ENCODE measurements at places on chromosomes 4 and X. TPM values are rescaled to one million over a fixed set of nuclear protein-coding genes. Genes with fewer than 3 reads are reported as not detected.

The HTN1 gene
- total RNA-seq, result not detected

The FAM114A1 gene
- total RNA-seq, result 4.5 TPM

The JCHAIN gene
- 47.0 TPM for total RNA-seq

The SUPT20HL2 gene
- total RNA-seq, result not detected

The CPE gene
- total RNA-seq, result not detected

- H3K36me3 ChIP-seq, result no peaks in the 10 kb centered on the region
- H3K27me3 ChIP-seq, result no peaks in the 10 kb centered on the region
- no peak for DNase-seq
- peaks cover 6% of the 10 kb centered on the region for H3K4me1 ChIP-seq
Observed at GRCh38 chr4:56260320-56260719, 127.0 kb downstream of the AASDH start.

DNA sequence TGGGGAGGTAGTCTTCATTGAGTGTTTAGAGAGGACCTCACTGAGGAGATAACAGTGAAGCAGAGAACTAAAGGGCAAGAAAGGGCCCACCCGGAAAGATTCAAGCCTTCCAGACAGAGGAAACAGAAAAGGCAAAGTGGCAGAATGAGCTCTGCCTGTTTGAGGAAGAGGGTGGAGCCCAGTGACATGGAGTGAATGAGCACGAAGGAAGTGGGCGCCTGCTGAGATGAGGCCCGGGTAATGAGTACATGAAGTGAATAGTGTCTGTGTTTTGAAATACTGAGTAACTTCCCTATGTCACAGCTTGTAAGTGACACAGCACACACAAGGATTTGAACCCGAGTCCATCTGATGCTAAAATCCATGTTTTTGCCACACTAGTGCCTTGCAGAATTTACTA is 32.5 kb upstream of the TLR2 start:
- peaks cover 3% of the 10 kb centered on the region for H3K27me3 ChIP-seq
- peaks cover 19% of the 10 kb centered on the region for H3K4me1 ChIP-seq
- no peak for DNase-seq

DNA sequence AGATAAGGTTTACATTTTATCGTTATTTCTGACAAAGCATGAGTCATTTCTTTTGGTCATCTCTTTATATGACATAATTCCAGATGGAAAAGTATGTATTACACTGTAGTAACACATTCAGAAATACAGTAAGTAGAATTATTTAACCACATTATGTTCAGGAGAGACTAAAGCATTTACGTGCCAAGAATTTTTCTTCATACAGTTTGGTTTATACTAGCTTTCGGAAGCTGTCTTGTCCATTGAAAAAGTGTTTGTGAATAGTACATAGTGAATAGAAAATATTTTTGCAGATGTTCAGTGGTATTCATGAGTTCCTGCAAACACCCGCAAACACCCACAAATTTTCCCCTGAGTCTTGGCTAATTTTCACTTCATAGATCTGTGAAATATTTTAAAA is 1033.0 kb upstream of the INTU start:
- no peak for DNase-seq
- no peak overlapping the region for H3K4me3 ChIP-seq
- H3K4me1 ChIP-seq, result no peaks in the 10 kb centered on the region
- H3K27me3 ChIP-seq, result no peaks in the 10 kb centered on the region
- no peaks in the 10 kb centered on the region for H3K36me3 ChIP-seq

DNA sequence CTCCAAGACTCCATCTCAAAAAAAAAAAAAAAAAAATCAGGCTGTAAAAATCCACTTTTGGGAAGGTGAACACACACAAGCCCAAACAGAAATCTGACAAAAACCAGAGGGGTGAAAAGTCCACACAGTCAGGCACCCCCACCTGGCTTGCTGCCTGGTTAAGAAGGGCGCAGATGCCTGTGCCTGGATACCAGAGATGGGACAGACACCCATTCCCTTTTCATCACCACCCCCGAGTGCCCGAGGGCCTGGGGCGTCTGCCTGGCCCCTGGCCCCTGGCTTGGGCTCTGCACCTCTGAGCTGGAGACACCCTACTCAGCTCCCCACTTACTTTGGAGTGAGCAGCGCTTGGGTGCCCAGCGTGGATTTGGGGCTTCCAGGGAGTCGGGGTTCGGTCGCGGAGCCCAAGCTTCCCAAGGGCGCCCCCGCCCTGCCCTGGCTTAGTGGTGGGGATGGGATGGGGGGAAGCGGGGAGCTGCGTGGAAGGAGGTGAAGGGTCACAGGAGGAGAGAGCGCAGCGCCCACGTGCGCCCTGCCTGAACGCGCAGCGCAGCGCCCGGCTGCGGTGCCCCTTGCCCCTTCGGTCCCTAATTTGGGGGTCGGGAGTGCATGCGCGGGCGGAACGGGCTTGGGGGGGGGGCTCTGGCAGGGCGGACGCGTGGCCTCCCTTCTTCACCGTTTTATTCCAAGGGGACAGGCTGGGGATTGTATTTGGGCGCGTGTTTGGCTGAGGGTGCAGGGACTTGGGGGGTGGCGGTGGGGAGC is 11.3 kb downstream of the SHOX start:
- no peaks in the 10 kb centered on the region for H3K36me3 ChIP-seq
- H3K27ac ChIP-seq, result no peak overlapping the region
- H3K4me3 ChIP-seq, result no peak overlapping the region
- peaks cover 4% of the 10 kb centered on the region for H3K4me1 ChIP-seq
- DNase-seq, result no peak
- peaks cover 43% of the 10 kb centered on the region for H3K27me3 ChIP-seq

DNA sequence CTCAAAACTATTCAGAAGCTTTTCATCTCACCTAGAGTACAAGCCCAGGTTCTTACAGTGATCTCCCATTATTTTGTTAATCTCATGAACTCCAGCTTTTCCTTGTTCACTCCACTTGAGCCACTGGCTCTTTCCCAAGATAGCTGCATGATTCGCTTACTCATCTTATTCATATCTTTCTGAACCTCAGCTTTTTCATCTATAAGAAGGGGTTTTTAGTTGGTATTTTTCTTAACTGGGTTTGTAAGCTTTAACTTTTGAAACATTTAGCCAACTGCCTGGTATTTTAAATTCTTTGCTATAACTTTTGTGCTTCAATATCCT is 24.0 kb downstream of the GIMD1 start:
- no peak overlapping the region for H3K27ac ChIP-seq
- H3K36me3 ChIP-seq, result peaks cover 78% of the 10 kb centered on the region
- H3K27me3 ChIP-seq, result no peaks in the 10 kb centered on the region
- no peak overlapping the region for H3K4me3 ChIP-seq

- H3K27ac ChIP-seq, result no peak overlapping the region
- peaks cover 33% of the 10 kb centered on the region for H3K27me3 ChIP-seq
- no peak for DNase-seq
- H3K36me3 ChIP-seq, result no peaks in the 10 kb centered on the region
- peaks cover 31% of the 10 kb centered on the region for H3K4me1 ChIP-seq
Observed at GRCh38 chrX:372856-373640, 13.7 kb downstream of the PPP2R3B start.

DNA sequence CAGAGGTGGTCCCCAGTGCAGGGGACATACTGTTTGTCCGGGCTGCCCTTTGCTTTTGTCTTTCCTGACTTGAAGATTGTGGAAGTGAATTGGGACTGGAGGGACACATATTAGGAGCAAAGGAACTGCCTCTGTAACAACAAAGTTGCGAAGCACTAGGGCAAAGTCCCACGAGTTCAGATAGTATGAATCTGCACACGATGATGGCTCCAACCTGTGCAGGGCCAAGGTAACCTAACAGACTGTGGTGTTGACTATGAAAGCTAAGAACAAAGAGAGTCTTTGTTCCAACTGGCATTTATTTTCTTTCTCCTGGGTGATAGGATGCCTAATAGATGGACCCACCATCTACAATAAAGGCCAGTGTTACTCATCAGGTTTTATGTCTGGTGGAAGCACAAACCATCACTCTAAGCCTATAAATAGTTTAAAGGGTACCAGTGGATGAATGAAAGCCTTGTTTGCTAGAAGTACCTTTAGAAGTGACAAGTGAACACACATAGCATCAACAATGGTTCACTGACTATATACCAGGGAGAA is 71.8 kb downstream of the TMA16 start:
- peaks cover 87% of the 10 kb centered on the region for H3K4me1 ChIP-seq
- H3K27me3 ChIP-seq, result no peaks in the 10 kb centered on the region
- H3K4me3 ChIP-seq, result no peak overlapping the region
- no peak for DNase-seq

GRCh38 chrX:21632027-21632426 is 26.1 kb downstream of the KLHL34 start:
- no peaks in the 10 kb centered on the region for H3K27me3 ChIP-seq
- H3K4me1 ChIP-seq, result peaks cover 2% of the 10 kb centered on the region
- no peak for DNase-seq
- peaks cover 14% of the 10 kb centered on the region for H3K36me3 ChIP-seq
- H3K27ac ChIP-seq, result no peak overlapping the region
